ENCODE measurements at places on chromosomes 5 and 9.

DNA sequence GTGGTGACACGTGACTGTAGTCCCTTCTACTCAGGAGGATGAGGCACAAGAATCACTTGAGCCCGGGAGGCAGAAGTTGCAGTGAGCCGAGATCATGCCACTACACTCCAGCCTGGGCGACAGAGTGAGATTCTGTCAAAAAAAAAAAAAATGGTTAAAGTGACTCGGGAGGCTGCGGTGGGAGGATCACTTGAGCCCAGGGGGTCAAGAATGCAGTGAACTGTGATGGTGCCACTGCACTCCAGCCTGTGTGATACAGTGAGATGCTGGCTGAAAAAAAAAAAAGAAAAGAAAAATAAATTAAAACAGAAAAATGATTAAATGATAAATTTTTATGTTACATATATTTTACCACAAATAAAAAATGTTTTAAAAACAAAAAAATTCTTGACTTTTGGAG lies 51.9 kb downstream of the KLF4 start:
- no peak for DNase-seq

DNA sequence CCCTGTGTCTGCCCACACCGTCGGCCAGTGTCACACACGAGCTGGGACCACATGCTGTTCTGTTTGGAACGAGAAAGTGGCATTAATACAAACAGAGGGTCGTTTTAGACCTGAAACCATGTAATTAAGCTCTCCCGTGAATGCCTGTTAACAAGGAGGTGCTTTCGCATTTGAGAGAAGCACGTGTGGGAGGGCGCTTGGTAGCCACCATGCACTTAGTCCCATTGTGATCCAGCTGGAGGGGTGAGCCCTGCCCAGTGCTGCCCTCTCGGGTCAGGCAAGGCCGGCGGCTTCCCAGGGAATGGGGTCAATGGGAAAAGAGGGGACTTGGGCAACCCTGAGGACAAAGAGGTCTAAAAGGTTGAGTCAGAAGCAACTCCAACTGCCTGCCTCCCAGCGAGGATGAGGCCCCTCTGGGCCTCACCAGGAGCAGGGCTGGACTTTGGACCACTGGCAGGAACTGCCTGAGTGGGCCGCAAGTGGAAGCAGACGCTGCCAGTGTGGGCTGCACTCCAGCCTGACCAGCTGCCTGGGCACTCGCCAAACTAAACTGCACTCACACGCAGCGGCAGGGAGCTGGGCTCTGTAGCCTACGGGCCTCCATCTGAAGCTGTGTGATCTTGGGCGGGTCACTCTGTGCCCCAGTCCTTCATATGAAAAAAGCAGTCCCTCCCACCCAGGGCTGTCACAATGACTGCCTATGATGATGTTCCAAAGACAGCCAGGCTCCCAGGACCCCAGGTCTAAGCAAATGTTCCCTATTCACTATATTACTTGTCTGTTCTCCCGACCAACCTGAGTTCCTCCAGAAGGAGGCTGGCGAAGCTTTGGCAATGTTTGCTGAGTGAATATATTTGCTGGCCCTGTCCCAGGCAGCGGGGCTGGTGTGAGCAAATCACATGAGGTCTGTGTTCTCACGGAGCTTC lies 195.7 kb downstream of the CDK5RAP2 start:
- DNase-seq: peak; percentile 98

DNA sequence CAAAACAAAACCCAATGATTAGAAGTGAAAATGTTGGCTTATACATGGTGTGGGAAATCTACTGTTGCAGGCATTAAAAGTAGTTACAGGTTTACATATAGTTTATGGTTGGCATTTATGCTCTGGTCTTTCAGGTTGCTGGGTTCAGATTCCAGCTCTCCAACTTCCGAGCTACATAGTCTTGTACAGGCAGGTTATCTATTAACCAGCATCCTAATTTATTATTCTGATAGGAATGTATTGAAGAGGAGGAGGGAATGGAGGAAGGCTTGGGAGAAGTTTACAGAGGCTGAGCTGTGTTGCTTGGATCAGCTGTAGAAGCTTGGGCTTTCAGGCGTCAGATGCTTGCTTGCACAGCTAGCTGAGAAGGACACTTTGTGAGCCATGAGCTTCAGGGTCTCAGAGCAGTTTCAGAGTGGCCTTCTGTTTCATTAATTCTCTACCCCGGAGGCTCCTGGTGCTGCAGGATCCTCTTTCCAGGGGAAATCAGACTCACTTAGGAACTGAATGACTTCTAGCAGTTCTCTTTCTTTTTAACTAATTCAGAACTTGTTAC lies 11.7 kb upstream of the ERBIN start:
- DNase-seq: no peak

GRCh38 chr5:82147860-82148573 lies 130.1 kb downstream of the RPS23 start:
- DNase-seq: no peak

DNA sequence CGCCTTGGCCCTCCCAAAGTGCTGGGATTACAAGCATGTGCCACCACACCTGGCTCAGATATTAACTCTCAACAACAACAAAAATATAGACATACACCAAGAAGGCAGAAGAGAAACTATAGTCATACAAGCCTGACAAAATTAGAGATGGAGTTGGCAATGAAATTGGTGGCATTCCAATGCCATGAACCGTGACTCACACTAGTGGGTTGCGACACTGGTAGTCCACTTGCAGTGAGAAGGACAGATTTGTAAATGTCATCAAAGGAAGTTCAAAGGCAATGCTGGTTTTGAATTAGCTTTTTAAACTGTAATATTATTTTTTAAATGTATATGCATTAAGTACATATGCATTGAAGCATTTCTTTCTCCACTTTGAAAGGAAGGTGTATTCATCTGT lies 8.5 kb upstream of the DNAJC25 start:
- no peak for DNase-seq

DNA sequence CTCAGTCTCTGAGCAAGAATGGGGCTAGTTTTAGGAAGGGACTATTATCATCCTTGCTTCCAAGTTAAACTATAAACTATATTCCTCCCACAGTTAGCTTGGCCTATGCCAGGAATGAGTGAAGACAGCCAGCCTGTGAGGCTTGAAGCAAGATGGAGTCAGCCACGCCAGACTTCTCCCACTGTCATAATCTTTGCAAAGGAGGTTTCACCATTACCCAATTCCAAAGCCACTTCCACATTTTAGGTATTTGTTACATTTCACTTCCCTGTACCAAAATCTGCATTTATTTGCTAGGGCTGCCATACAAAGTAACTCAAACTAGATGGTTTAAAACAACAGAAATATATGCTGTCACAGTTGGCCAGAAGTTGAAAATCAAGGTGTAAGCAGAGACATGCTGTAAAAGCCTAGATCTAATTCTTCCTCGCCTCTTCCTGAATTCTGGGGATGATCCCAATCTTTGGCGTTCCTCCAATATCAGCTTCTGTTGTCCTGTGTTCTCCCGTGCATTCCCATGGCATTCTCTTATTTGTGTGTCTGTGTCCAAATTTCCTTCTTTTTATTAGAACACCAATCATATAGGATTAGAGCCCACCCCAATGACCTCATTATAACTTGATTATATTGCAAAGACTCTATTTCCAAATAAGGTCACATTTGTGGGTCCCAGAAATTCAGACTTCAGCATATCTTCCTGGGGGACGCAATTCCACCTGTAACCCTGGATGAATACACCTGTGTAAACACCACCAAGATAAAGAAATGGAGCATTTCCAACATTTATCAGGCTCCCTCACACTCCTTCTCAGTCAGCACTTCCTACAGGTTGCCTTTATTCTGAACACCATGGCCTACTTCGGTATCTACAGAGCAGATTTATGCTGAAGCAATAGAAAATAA lies 126.8 kb downstream of the GCNT1 start:
- DNase-seq: no peak

- no peak for DNase-seq
These were observed 118.0 kb downstream of the SPATA31D1 start for GRCh38 chr9:82106536-82106935.

DNA sequence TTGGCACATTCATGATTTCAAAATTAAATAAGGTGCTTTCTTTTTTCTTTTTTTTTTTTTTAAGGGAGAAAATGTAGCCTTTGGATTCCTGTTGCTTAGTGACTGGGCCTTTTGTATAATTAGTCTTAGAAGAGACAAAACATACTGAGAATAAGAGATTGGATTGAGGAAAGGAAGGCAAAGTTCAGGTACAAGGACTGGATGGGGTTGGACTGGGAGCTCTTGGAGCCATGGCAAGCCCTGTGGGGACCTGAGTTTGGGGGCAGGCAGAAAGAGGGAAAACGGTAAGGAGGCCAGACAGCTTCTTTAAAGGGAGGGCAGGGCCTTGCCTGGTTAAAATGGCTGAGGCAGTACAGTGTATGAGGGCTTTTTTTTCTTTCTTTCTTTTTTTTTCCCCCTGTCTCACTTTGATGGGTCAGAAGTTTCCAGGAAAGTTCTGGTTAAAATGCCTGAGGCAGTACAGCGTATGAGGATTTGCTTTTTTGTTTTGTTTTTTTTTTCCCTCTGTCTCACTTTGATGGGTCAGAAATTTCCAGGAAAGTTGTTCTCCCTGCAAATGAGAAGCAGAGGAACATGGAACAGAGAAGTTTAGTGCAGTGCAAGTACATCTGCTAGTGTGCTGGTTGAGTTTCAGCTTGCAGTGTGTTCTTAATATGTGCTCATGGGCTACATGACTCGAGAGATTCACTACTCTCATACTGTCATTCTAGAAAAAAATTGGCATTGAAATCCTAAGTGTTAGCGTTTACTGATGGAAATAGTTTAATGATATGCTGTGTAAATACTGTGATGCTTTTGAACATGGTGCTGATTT lies 16.8 kb downstream of the SNX18 start:
- DNase-seq: no peak

DNA sequence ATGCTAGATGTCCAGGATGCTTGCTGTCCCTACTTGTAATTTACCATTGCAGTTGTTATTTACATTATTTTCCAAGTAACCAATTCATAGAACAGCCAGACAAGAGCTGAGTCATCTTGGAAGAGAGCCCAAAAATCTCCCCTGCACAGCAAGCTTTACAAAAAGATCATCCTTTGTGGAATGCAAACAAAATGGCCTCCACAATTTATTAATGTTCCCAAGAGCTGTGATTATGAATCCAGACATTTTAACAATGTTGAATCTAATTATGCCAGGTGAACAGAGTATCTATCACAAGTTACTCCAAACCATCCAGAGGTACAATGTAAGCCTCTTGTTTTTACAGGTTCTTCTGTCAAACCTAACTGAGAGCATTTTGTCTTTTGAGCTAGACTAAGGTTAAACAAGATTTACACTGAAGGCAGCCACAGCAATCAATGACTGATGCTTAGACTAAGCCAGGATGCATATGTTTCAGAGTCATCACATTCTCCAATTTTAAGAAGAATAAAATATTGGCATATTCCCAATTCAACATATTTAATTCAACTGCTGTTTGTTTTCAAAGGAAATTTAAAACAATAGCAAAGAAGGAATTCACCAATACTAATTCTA lies 95.3 kb upstream of the SLC12A2 start:
- DNase-seq: peak; percentile 60

- DNase-seq: peak; percentile 48
These were observed 16.1 kb upstream of the CMBL start for GRCh38 chr5:10323588-10324488.

- DNase-seq: no peak
These were observed 454.4 kb upstream of the ACTBL2 start for GRCh38 chr5:57937025-57937424.

DNA sequence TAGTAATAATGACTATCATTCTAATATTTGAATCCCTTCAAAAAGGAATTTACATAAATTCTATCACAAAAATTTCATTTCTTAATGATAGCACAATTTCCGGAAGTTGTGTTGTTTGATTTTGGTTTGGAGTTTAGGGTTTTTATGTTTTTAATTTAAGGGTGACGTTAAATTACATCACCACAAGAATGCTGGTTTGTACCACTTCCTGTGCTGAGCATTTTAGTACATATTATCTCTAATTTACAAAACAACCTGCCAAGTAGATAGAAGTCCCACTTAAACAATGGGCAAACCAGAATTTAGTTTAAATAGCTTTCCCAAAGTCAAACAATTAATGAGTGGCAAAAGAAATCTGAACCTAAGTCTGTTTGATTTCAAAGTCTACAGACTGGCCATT lies 63.4 kb downstream of the DENND1A start:
- no peak for DNase-seq

- peak; percentile 3 for DNase-seq
These were observed 152.4 kb downstream of the ACTL7B start for GRCh38 chr9:108703429-108703828.

DNA sequence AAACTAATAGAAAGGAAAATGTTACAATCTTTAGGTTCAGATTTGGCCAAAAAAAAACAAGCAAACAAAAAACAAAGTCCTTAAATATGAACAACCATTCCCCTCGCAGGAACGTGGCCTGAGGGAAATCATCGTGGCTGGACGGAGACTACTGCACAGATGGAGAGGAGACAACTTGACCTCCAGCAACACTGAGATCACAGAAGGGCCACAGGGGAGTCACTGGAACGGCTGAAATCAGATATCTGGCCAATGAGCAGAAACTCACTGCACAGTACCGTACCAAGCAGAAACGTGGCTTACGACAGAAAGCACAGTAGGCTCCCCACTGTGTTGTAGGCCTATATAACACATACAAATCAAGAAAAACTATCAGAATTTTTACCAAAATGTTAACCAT lies 27.7 kb downstream of the CAMSAP1 start:
- no peak for DNase-seq

DNA sequence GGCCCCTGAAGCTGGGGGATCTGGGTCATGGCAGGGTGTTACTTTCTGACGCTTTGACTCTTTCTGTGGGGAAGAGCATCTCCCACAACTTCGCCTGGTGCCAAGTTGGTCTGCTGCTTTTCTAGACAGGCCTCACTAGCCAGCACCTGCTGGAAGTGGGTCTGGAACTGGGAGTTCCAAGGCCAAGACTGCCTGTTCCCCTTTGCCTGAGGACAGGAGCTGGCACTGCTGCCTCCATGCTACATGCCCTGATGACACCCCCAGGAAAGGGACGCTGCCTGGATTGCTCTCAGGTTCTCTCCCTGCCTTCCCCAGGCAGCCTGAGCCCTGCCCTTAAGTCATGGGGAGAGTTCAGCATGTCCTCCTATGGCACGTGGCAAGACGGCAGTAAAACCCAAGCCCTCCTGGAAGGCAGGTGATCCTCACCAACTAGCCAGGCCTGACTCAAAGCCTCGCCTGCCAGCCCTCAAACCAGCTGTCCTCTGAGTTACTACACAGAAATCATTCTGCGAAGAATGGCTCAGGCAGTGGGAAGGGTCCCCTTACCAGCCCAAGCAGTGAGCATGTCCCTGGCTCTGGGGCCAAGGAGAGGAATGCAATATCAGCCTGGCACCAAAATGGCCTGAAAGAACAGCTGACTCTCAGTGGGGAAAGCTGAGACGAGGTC lies 35.8 kb downstream of the SEC61B start:
- DNase-seq: no peak

- DNase-seq: peak; percentile 63
These were observed 84.5 kb downstream of the GNAQ start for GRCh38 chr9:77946969-77947620.

- DNase-seq: no peak
These were observed 761.2 kb downstream of the MAT2B start for GRCh38 chr5:164266571-164266970.

GRCh38 chr9:7241694-7242093 lies 483.9 kb downstream of the KDM4C start:
- DNase-seq: no peak

All from NCI-H1417 (cell line).